ENCODE measurements at places on chromosomes 12 and 14. TPM values are rescaled to one million over a fixed set of nuclear protein-coding genes. Genes with fewer than 3 reads are reported as not detected.

GRCh38 chr12:112121780-112122565 lies 3.4 kb upstream of the TRAFD1 start:
- peak; percentile 84 for DNase-seq

- DNase-seq = peak; percentile 84
Measured at GRCh38 chr14:63852817-63853731, at the start of gene SYNE2. Gene SYNE2 (plus strand): TSS chr14:63853004. CDS start chr14:63909149, 56,145 bp downstream.

- DNase-seq = no peak
Measured at GRCh38 chr12:94057262-94058151, 90.9 kb upstream of the PLXNC1 start.

GRCh38 chr14:51360592-51360991 lies 120.5 kb downstream of the TMX1 start:
- DNase-seq = no peak

DNA sequence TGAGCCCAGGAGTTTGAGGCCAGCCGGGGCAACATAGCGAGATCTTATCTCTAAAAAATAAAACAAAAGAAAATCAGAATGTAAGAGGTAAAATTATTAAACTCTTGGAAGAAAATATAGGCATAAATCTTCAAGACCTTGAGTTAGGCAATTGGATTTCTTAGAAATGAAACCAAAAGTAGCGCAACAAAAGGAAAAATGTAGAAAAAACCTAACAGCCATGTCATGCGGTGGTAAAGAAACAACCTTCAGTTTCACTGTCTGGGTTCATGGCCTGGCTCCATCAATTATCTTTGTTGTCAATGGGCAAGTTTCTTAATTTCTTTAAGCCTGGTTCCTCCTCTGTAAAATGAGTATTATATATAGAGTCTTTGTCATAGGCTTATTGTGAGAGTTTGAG lies 5.6 kb upstream of the GCH1 start:
- no peak for DNase-seq

GRCh38 chr12:62270872-62271271 lies 10.7 kb downstream of the USP15 start:
- no peak for DNase-seq

DNA sequence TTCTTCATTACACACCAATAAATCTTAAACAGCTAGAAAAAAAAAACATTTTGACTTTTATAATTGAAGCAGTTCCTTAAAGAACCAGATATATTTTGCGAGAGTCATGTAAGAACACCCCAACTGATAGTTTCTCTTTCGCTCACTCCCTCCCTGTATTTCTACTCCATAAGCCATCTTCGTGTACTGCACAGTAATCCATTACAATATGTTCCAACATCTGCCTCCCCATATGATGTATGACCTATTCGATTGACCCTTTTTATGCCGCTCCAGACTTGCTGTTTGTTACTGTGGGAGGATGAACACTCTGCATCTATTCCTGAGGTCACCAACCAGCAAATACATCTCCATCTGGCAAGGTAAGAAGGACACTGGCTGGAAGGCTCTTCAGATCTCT lies 331.7 kb downstream of the SOX5 start:
- no peak for DNase-seq

- no peak for DNase-seq
Measured at GRCh38 chr14:86935241-86935885, 1057.6 kb downstream of the GALC start.

GRCh38 chr12:103586132-103586531 lies 941 bp upstream of the STAB2 start:
- DNase-seq = no peak

The STRAP gene
- 102 TPM for total RNA-seq
